ENCODE measurements at places on chromosomes 2 and 18.

DNA sequence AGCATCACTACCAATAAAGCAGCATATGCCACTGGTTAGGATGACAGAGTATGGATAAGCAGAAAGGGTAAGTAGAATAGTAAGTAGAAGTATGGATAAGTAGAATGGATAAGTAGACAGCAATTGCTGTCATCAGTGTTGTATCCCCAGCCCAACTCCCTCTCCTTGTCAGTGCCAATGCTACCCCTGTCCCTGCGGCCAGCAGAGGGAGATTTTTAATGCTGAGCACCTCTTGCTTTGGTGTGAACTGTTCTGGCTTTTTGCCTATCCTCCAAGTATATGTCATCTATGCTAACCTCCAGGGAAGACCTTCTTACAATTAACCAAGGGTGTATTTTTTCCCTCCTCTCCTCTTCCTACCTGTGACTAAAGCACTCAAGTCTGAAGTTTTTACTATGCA, 136.7 kb upstream of the SPHKAP start:
- DNase-seq, result peak; percentile 28

DNA sequence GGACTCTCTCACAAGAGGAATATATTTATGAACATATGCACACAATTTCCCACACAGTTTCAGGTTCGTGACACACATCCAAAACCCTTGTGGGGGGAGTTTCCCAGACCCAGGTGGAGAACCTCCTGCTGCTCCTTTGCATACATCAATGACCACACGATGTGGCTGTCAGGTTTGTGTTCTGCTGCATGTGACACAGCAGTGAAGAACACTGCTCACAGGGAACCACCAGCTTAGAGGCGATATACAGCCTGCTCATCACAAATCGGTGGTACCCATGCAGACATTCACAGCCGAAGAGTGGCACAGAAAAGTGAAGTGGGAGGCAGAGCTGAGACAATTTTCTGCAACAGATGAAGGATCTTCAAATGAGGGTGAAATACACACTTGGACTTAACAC, 175.6 kb upstream of the ZFP36L2 start:
- DNase-seq, result no peak

- DNase-seq, result no peak
Measured at GRCh38 chr2:146235158-146235557, 1609.7 kb upstream of the ACVR2A start.

DNA sequence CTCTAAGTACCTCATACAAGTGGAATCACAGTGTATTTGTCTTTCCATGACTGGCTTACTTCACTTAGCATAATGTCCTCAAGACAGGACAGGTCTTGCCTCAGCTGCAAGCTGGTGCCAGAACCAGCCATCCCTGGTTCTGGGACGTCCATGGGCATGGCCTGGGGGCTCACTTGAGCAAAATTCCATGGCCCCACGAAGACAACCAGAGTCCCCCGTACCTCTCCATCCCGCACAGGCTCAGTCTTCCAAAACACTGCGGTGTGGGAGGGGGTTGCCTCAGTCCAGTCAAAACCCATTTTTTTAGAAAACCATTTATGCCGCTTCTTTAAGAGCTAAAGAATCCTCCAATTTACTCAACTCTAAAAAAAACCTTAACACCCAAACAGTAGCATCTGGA, 21.7 kb upstream of the CABLES1 start:
- no peak for DNase-seq

GRCh38 chr2:108943751-108944150, 45.3 kb downstream of the EDAR start:
- no peak for DNase-seq

GRCh38 chr2:37560863-37561614, 110.4 kb downstream of the CDC42EP3 start:
- DNase-seq, result no peak

GRCh38 chr2:222380456-222380855, 43.9 kb upstream of the SGPP2 start:
- no peak for DNase-seq

Measured in NCI-H526 (cell line).